ENCODE measurements at places on chromosomes 11 and 22.
A peak's percentile ranks its signal among the peaks of the same experiment; 100 is the strongest.

DNA sequence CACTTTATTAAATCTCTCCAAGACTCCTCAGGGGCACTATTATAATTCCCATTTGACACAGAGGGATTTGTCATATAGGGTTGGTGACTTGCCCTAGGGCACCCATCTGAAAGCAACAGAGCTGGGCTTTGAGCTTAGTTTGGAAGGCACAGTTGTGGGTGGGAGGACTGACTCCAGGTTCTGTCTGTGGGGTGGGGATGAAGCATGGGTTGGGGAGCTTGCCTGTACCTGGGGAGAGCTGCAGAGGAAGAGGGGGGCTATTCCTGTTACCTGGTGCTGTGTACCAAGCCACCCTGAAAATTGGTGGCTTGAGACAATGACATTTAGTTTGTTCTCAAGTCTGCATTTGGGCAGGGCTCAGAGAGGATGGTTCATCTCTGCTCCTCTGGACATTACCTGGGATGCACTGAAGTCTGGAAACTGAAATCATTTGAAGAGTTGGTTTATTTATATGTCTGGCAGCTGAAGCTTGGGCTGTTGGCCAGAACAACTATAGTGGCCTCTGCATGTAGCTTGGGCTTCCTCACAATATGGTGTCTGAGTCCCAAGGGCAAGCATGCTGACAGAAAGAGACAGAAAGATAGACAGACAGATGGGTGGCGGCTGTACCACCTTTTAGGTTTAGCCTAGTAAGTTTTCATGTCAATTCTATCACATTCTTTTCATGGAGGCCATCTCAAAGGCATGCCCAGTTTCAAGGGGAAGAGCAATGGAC, 44.9 kb downstream of the LRRC32 start:
- no peak for DNase-seq

GRCh38 chr11:77136784-77137420, 8.9 kb downstream of the MYO7A start:
- no peak for DNase-seq

DNA sequence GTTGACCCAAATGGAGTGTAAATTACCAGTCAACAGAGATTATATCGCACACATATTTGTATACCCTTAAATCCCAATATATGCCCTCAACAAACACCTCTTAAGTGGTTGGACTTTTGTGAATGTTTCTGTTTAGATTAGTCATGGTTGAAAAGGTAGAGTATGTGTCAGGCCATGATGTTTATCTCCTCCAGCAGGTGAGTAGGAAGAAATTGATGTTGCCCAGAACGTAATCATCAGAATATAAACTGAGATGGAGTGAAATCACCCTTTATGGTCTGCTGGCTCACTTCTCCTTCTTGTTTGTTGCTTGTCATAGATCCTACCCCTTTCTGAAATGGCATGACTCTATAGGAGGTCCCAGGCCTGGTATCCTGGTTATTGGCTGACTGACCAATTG, 431.8 kb downstream of the ETS1 start:
- no peak for DNase-seq

DNA sequence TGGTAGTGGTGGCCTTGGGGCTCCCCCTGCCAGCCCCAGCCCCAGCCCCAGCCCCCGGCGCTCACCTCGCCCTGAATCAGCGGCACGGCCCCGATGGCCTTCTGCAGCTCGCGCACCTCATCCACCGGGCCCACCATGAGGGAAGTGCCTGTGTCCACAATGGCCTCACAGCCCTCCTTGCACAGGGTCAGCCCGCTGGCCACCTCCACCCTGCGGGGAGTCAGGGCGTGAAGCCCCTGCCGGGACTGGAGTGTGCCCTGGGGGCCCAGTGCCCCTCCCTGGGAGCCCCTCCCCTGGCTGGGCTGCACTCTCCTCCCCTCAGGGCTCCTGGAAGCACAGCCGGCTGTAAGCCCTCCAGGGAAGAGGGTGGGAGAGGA, 3.5 kb upstream of the IFITM10 start:
- DNase-seq, result no peak

DNA sequence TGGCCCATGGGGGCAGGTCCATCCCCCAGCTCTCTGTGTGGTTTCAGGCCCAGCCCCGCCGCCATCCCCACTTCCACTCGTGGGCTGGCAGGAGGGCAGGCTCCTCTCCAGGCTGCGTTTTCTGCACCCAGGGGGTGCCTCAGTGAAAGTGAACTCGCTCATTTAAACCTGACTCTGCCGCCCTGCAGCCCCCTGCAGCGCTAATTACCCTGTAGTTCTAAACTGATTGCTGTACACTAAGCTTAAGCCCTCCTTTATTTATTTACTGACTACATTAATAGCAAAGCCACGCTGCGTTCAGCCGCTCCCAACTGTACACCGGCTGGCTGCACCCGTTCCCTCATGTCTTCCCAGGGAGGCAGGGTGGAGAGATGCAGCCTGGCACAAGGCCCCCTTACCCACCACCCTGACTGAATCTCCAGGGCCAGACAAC, 36.6 kb upstream of the NNMT start:
- DNase-seq, result peak; percentile 99

DNA sequence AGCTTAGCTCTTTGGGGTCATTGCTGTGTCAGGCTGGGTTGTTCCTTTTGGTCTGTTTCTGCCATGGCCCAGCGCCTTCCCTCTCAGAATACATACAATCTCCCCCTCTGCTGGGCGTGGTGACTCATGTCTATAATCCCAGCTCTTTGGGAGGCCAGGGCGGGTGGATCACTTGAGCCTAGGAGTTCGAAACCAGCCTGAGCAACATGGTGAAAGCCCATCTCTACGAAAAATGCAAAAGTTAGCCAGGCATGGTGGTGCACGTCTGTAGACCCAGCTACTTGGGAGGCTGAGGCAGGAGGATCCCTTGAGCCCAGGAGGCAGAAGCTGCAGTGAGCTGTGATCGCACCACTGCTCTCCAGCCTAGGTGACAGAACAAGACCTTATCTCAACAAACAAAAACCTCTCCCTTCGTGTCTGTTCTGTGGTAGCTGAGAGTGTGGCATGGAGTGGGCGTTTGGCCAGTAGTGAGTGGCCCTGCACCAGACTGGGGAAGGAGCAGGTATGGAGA, 46.7 kb upstream of the RAB1B start:
- no peak for DNase-seq

DNA sequence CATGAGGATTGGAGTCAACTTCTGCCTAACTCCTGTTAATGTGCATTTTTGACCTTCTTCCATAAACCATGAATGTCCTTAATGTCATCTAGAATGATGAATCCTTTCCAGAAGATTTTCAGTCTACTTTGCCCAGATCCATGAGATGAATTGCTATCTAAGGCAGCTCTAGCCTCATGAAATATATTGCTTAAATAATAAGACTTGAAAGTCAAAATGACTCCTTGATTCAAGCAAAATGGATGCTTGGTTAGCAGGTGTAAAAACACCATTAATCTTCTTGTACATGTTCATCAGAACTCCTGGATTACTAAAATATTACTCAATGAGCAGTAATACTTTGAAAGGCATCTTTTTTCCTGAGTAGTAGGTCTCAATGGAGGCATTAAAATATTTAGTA, 238.5 kb upstream of the ZC3H12C start:
- DNase-seq, result no peak

DNA sequence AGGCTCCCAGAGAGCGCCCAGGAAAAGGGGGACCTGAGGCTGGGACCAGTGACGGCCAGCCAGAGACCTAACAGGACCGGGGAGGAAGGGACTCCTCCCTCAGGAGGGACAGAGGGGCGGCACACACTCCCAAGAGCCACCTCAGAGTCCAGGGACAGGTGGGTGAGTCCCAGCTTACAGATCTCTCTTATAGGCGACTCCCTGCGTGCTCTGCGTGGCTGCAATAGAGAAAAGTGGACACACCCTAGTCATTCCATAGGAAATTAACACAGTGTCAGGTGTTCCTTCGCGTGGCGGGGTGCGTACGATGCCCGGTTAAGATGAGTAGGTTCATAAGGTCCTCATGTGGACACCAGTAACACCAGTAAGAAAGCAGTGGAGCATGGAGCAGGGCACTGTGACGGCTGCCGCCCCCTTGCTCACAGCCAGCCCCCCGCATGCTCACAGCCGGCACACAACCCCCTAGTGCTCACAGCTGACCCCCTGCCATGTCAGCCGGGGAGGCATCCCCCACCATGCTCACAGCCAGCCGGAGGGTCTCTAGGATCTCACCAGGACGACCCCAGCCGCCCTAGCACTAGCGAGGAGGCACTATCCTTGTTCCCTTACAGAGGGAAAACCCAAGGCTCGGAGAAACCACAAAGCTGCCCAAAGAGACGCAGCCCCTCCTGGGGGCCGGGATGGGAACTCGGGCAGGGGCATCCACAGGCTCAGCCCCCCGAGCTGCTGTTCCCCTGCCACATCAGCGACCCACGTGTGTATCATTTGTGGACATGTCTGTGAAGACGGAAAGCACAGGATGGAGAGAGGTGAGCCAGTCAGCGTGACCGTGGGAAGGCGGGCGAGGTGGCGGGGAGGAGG, 426.8 kb downstream of the TBC1D22A start:
- DNase-seq, result no peak

GRCh38 chr11:71251151-71251721, 1.1 kb downstream of the SHANK2 start:
- peak; percentile 57 for DNase-seq

GRCh38 chr22:27314276-27314807, 487.2 kb downstream of the MN1 start:
- DNase-seq, result no peak

DNA sequence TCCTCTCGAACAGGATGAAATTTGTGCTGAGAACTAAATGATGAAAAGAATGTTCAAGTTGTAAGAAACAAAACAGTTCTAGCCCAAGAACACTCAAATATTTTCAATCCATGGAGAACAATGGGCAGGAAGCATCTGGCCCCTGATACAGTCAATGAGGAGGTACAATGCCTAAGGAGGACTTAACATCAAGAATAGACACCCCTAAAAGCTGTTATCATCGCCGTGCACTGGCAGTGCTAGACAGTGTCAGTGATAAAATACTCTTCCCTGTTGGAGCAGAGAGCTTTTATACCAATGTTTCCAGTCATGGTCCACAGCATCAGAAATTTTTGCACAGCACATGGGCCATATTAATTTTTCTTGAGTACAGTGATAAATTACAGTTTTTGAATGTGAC, 20.2 kb upstream of the VSTM5 start:
- DNase-seq, result no peak

GRCh38 chr11:64650923-64651523, 60.0 kb downstream of the SLC22A12 start:
- DNase-seq, result peak; percentile 40

- DNase-seq, result no peak
These were observed 4.4 kb downstream of the TP53I11 start for GRCh38 chr11:44946263-44946662.

DNA sequence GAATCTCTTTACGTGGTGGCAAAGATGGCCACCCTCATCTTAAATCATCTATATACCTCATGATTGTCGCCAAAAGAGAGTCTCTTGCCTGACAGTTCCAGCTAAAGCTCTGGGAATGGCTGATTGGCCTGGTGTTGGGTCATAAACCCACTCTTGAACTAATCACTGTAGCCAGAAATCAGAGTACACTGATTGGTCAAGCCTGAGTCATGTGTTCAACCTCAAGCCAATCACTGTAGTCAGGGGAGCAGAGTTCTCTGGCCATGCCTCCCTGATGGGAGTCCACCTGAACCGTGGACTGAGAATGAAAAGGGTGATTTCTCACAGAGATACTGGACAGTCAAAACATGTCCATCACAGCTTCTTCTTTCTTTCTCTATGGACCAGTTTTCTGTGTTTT, 45.8 kb downstream of the RCN1 start:
- no peak for DNase-seq
